RWPE1 (cell line): ENCODE measurements at places on chromosomes 13 and 19.
A peak's percentile ranks its signal among the peaks of the same experiment; 100 is the strongest.

- peak; percentile 25 for DNase-seq
Measured at GRCh38 chr19:16627193-16627927, 644 bp downstream of the MED26 start.

DNA sequence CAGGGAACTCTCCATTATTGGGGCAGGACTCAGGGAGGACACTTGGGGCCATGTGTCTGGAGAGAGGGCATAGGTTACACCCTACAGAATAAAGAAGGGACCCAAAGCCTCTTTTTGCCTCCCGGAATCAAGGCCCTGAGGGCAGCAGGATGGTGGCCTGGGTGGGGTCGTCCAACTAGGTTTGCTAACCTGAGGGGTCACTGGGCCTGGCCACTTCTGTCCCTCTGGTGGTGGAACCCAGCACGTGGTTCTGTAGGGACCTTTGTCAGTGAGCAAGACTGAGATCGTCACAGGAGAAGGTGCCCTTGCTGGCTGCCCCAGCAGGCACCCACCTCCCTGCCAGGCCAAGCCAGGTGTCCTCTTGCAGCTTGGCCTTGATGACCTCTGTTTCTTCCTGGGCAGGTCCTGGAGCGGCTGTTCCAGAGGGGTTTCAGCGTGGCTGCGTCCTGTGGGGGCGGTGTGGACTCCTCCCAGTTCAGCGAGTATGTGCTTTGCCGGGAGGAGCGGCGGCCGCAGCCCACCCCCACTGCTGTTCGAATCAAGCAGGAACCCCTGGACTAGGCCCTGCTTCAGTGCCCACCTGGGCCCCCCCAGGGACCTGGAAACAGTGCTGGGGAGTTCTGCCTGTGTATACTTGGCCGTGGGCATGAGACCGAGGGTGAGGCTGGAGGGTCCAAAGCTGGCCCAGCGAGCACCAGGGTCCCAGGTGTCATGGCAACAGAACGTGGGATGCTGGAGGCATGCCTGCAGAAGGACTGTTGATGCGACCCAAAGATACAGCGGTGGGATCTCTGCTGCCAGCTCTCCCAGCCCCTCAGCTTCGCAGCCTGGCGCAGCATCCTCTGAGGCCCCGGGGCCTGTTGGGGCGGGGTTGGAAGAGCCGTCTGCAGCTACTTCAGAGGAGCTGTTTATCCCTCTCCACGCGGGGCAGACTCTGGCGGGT is 16.0 kb downstream of the KCTD15 start:
- no peak for DNase-seq

DNA sequence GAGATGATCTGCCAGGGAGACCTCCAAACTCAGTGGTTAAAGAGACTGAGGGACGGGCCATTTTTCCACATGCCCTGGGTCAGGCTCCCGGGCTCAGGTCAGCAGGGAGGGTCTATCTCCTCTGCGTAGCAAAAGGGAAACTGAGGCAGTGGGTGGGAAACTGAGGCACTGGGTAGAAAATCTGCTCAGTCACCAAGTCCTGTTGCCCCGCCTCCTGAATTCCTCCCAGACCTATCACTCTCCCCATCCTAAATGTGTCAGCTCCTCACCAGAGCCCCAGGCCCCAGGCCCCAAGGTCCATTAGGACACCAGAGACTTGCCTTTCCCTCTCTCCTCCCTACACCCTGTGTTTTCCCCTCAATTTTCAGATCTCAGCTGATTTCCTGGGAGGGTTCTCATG is 2.4 kb downstream of the CD320 start:
- no peak for DNase-seq

GRCh38 chr13:92807353-92807752 is 419.3 kb upstream of the GPC6 start:
- DNase-seq, result no peak

DNA sequence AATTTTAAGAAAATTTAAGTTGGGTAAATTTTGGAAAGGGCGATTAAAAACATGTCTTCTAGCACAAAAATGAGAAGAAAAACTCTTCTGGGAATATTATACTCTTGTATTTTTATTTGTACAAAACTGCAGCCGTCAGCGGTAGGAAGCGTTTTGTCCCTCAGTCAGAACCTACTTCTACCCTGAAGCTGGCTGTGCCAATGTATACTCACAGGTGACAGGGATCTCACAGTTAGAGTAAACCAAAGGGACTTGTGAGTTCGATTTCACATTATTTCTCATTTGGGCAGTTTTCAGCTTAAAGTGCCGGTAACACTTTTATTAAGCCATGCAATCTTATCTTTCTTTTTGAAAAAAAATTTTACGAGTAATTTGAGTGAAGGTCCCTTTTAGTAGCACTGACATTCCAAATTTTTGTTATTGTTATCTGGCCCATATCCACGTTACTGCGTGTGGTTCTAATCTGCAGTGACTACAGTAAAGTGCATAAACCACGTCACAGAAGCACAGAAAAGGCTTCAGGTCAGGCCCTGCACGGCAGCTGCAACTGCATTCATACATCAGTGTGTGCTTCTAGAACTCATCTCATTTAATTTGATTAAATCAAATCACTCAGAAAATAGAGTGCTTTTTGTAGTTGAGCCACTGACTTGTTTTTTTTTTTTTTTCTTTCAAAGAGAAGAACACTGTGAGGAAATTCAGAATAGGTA is 387.3 kb downstream of the LIG4 start:
- DNase-seq, result no peak

GRCh38 chr19:40056505-40056904 is 474 bp upstream of the ZNF780B start:
- DNase-seq, result no peak

GRCh38 chr13:52112591-52112990 is 16.3 kb downstream of the NEK5 start:
- DNase-seq, result no peak

GRCh38 chr13:44089452-44089851 is 209.7 kb downstream of the LACC1 start:
- no peak for DNase-seq

DNA sequence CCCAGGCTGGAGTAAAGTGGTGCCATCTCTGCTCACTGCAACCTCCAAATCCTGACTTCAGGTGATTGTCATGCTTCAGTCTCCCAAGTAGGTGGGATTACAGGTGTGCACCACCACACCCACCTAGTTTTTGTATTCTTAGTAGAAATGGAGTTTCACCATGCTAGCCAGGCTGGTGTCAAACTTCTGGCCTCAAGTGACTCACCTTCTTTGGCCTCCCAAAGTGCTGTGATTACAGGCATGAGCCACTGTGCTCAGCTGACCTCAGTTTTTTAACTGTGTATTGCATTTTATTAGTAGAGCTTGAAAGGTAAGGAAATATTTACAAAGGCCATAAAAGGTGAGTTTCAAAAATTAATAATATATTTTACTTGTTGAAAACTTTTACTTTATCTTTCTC is 2.3 kb downstream of the ZNF726 start:
- DNase-seq, result no peak

DNA sequence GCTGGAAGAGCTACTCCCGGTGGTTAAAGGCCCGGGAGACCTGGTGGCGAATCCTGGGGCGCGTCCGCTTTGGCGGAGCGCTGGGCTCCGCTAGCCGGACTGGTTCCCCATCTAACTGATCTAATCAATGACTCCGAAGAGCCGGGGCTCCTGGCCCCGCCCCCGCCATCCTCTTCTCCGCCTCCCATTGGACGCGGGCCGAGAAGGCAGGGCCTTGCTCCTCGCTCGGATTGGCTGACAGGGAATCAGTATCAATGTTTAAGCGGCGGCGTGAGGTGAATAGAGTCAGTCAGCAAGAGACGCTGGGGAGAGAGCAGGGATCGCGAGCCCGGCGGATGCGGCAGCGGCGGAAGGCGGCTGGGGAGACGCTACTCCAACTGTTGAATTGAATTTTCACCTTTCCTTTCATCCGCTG is 1.7 kb upstream of the PCDH17 start:
- DNase-seq, result peak; percentile 86

DNA sequence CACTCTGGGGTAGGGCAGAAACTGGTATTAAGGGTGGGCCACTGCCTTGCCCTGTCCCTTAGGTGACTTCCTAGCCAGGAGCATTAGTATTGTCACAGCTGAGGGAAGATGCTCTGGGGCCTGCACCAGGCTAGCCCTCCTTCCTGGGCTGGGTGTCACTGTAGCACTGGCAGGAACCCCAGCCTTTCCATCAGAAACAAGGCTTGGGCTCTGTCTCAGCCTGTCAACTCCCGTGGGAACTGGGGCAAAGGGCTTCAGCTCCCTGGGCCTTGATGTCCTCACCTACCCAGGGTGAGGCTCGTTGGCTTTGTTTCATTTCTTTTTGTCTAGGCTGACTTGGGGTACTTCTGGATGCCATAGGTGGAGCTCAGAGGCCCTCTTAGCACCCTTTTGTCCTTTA is 18.0 kb downstream of the PAF1 start:
- DNase-seq, result no peak

DNA sequence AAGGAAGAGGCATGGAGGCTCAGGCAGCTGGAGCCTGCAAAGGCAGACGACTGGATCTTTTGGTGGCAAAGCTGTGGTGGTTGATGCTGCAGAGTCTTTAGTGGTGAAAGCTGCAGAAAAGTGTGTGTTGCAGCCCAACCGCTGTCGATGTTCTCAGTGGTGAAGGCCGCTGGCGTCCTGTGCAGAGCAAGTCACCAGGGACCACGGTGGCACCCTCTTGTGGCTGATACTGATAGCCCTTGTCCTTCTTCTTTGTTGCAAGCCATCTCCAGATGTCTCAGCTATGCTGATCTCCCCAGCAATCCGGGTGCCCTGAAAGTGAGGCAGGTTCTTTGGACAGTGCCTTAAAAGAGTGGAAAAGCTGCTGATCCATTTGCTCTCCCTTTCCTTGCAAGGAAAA is 610.9 kb upstream of the PCDH9 start:
- DNase-seq, result no peak
